ENCODE measurements at places on chromosomes 2 and 18.

GRCh38 chr18:2036086-2036485, 535.2 kb downstream of the METTL4 start:
- DNase-seq, result no peak

DNA sequence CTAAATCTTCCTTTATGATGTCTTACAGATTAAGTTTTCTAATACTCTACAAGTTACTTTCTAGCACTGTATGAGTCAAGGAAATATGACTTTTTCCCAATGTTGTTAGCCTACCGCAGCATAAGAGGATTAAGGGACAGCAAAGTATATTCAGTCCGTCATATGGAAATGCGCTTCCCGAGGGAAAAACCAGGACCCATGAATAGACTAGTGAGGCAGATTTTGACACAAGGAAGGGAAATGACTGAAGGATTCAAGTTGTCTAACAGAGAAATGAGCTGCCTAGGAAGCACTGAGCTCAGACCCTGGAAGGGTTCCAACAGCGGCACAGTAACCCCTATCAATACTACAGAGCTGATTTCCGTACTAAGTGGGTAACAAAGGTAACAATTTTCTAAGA, 12.0 kb downstream of the SEPTIN10 start:
- DNase-seq, result no peak

GRCh38 chr2:85907671-85908157, 18.9 kb upstream of the ST3GAL5 start:
- DNase-seq, result no peak

- peak; percentile 4 for DNase-seq
Measured at GRCh38 chr18:79764131-79764530, 33.6 kb upstream of the KCNG2 start.

Measured in right hindlimb (tissue), 1 donor.